Omental fat pad (tissue), 4 donors: ENCODE measurements at places on chromosomes 2 and 18. TPM values are rescaled to one million over a fixed set of nuclear protein-coding genes. Genes with fewer than 3 reads are reported as not detected.
A peak's percentile ranks its signal among the peaks of the same experiment; 100 is the strongest.

ADI1 gene
- 54.6 TPM for total RNA-seq

IL1RL1 gene
- 48.1 TPM for total RNA-seq

AP1S3 gene
- total RNA-seq = not detected

SCTR gene
- not detected for total RNA-seq

DNA sequence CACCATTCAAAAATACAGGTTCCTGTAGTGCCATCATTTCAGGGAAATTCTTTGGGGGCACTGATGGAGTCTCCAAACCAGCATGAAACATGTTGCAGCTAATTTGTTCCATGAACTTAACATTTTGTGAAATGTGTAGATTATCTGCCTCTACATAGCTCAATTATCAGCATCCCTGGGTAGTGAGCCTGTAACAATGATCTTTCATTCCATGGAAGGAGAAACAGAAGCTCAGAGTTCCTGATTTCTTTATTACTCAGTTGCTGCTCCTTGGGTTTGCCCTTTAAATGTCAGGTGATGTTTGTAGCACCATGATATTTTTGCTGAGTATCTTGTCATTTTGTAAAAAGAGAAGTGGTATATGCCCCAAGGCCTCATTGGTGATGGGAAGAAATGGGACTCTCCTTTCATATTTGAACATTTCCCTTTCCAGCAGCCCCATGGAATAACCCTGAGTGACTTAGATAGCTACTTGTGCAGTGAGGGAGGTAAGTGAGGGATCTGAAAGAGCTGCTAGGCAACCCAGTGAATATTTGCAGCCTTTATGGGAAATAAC, 146.9 kb downstream of the CERS6 start:
- DNase-seq = no peak

GRCh38 chr2:147026664-147027295, 818.0 kb upstream of the ACVR2A start:
- no peak for DNase-seq

DNA sequence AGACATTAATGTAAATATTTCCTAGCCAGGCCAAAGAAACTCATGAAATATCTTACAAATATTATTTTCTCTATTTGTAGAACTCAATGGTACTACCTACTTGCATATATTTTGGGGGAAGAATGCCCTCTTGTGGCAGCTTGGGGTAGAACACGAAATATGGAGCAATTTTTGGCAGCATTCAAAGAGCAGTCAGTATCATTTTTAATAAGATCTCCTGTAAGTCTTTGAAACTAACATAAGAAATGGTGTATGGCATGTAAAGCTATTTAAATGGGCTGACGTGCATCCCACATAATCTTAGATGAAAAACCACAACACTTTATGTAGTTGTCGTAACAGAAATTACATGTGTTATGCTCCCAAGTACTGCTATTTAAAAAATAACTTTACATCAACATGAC, 62.3 kb upstream of the CCDC195 start:
- peak; percentile 39 for DNase-seq

DNA sequence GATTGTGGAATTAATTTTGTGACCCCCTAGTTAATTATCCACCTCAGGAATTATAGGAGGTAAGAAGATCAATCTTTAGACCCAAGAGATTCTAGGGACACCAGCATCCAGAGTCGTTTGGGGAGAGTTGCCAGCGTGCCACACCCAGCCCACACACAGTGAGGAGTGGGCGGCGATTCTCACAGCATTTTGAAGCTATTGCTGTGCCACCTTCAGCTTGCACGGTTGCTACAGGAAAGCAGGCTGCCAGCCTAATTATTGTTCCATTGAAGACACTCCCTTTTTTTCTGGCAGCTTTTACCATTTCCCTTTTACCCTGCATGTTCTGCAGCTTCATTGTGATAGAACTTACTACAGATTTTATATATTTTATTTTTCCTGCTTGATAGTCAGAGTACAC, 13.1 kb upstream of the MYL12A start:
- no peak for DNase-seq

DNA sequence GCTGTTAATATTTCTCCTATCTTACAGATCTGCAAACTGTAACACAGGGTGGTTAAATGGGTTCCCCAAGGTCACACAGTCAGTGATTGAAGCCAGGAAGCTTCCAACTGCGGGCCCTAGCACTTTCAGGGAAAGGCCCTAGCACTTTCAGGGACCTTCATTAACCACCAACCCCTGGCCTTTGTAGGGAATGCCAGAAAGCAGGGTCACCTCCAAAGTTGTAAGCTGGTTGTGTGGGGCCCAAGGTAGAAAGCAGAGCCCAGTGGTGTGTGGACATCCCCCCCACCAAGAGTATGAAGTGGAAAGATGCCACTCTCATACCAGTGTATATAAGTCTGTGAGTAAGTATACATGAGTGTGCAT, 4.4 kb downstream of the DLX2 start:
- no peak for DNase-seq

DNA sequence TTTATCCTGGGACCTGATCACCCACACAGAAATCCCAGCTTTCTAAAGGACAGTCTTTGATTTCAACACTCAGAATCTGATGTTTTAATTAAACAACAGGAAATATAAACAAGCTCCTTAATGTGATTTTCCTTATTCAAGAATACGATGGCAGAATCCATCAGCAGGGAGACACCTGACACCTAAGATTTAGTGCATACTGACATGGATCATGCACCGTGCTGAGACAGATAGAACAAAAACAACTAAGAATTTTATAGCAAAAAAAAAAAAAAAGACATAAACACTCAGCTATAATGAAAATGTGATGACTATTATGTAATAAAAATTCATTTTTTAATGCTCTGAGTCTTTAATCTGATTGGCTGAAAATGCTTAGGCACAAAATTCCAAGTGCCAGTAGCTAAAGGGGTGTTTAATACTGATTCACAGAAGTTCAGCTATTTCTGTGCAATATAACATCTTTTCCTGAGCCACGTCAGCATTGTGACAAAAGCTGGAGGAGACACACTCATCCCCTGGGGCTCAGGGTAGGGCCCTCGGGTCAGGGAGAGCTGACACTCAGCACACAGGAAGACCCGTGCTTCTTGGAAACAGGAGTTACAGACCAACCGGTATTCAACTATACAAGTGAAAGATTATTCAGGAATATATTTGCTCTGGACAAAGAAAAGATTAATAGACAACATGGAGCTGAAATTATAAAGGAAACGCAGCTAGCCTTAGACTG, 247.4 kb downstream of the FBXO15 start:
- no peak for DNase-seq
